ENCODE measurements at places on chromosomes 3 and 15.
A peak's percentile ranks its signal among the peaks of the same experiment; 100 is the strongest.

DNA sequence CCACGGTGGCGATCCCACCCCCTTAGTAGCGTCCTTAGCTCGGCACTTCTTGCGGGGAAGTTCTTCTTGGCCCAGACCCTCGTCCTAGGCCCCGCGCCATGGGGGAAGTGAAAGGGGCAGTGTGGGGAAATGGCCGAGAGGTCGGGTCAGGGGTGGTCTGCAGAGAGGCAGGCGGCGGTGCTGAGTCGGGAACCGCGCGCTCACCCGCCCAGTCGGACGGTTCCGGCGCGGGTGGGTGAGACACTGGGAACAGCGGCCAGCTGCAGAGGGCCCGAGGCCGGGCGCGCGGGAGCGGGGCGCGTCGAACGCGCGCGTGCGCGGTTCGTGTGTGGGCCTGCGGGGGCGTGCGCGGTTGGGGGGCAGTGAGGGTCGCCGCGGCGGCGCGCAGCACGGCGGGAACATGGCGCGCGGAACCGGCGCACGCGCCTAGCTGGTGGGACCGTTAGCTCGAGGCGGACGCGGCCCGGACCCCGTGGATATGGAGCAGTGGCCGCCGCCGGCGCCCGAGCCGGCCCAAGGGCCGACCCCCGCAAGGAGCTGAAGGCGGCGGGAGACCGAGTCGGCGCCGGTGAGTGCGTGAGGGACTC lies 246.9 kb downstream of the GOLGA6L6 start:
- no peak overlapping the region for H3K4me3 ChIP-seq
- DNase-seq = no peak
- no peaks in the 10 kb centered on the region for H3K4me1 ChIP-seq

- DNase-seq = no peak
- H3K4me1 ChIP-seq = no peaks in the 10 kb centered on the region
- no peak overlapping the region for H3K27ac ChIP-seq
- no peaks in the 10 kb centered on the region for H3K27me3 ChIP-seq
- H3K36me3 ChIP-seq = no peaks in the 10 kb centered on the region
- H3K4me3 ChIP-seq = no peak overlapping the region
Measured at GRCh38 chr3:135667061-135667460, 298.5 kb upstream of the PPP2R3A start.

DNA sequence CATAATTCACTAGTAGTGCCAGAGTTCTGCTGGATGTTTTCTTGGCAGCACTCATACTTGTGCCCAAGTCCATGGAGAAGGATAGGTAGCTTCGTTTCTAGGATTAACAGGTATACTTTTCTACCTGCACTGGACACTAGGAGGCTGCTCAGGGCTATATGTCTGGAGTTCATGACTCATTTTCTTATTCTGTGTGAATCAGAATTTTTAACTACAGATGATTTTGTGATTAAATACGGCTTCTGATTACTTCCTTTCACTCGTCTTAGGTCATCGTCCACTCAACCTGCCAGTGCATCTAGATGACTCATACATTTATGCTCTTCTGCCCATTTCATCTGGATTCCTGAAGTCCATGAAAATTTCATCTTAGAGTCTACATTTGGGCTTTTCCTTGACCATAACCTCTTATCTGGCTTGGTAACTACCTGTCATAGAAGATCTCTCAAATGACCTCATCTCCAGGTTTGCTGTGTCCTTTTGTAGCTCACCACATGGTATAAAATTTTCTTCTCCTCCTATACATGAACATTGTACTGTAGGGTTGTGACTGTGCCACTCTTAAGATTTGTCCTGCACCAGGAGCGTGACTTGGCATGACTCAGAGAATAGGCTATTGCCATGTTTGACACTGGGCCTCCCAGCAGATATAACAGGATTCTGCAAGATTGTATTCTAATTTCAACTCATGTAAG lies 66.7 kb upstream of the GCSAM start:
- no peak for DNase-seq
- H3K4me1 ChIP-seq = no peaks in the 10 kb centered on the region
- H3K27ac ChIP-seq = no peak overlapping the region
- H3K27me3 ChIP-seq = no peaks in the 10 kb centered on the region

GRCh38 chr3:74640211-74640610 lies 25.8 kb upstream of the CNTN3 start:
- no peaks in the 10 kb centered on the region for H3K36me3 ChIP-seq
- no peak overlapping the region for H3K27ac ChIP-seq
- H3K4me3 ChIP-seq = no peak overlapping the region
- no peaks in the 10 kb centered on the region for H3K4me1 ChIP-seq
- DNase-seq = no peak
- H3K27me3 ChIP-seq = no peaks in the 10 kb centered on the region

DNA sequence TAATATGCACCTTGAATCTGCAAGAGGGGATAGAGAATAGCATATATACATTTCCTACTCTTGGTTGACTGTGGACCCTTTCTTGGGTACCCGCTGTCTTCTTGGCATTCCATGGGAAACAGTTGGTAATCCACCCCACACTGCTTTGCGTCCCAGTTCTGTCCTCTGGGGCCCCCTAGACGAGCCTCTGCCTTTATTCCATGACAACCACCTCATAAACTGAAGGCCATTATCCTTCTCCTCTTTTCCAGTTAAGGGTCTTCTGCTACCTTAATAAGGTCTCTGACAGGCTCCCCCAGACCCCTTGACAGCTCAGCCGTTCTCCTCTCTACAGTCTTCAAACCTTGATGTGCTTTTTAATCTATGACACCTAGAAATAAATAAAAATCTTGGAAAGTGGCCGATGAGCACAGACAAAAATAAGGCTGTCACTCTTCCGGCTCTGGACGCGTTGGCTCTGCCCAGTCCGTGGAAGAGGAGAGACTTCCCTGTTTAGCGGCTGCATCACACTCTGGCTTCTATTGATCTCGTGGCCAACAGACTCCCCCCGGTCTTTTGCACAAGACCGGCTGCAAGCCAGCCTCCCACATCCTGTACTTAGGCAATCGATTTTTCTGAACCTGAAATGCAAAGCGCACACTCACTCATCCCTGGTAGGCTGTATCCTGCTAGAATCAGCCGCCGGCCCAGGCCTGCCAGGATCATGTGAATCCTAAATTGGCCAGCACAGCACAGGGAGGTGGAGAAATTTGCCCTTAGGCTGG lies 251.0 kb upstream of the TLE3 start:
- H3K4me3 ChIP-seq = no peak overlapping the region
- no peak overlapping the region for H3K27ac ChIP-seq
- no peaks in the 10 kb centered on the region for H3K36me3 ChIP-seq
- peaks cover 14% of the 10 kb centered on the region for H3K4me1 ChIP-seq
- peak; percentile 64 for DNase-seq

- no peak overlapping the region for H3K4me3 ChIP-seq
- H3K36me3 ChIP-seq = no peaks in the 10 kb centered on the region
- no peak for DNase-seq
- no peaks in the 10 kb centered on the region for H3K27me3 ChIP-seq
- H3K4me1 ChIP-seq = no peaks in the 10 kb centered on the region
Measured at GRCh38 chr3:70776081-70776480, 463.6 kb upstream of the MDFIC2 start.

DNA sequence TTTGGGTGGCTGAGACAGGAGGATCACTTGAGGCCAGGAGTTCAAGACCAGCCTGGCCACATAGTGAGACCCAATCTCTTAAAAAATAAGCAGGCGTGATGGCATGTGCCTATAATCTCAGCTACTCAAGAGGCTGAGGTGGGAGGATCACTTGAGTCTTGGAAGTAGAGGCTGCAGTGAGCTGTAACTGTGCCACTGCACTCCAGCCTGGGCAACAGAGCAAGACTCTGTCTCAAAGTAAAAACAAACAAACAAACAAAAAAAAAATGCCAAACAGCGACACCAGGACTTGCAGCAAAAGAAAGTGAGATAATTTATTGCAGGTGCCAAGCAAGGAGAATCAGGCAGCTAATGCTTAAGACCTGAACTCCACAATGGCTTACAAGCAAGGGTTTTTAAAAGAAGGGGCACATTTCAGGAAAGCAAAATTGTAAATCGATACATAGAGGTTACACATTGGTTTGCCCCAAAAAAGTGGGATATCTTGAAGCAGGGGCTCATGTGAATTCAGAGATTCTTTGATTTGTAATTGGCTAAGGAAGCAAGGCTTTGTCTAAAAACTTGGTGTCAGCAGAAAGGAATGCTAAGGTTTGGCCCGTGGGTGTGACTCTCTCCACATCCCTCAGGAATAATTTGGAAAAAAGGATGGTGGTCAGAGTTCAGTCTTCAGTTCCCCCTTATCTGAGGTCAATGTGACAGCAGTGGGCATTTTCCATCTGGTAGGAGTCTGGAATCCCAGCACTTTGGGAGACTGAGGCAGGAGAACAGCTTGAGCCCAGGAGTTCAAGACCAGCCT lies 5.2 kb upstream of the MPI start:
- no peak overlapping the region for H3K27ac ChIP-seq
- peak; percentile 16 for DNase-seq
- no peak overlapping the region for H3K4me3 ChIP-seq

DNA sequence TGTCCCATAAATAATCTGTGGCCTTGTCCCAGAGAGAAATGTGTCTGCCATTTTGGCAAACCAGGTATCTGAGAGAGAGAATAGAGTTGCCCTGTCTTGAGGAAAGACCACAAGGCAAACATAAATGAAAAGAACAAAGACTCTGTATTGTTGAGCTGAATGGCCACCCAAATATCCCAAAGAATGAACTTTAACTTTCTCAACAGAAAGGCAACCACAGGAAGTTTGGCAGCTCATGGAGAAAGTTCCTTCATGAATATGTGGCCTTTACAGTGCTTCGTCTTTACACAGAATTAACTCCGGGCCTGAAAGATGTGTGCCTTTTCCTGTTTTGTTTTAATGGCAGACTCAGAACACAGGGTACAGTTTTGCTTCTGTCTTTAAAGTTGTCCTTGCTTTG lies 41.4 kb upstream of the THBS1 start:
- no peak overlapping the region for H3K27ac ChIP-seq
- no peak for DNase-seq
- no peaks in the 10 kb centered on the region for H3K27me3 ChIP-seq
- no peaks in the 10 kb centered on the region for H3K36me3 ChIP-seq
- no peak overlapping the region for H3K4me3 ChIP-seq
- H3K4me1 ChIP-seq = no peaks in the 10 kb centered on the region

GRCh38 chr15:33145447-33145846 lies 49.1 kb downstream of the FMN1 start:
- no peaks in the 10 kb centered on the region for H3K36me3 ChIP-seq
- no peaks in the 10 kb centered on the region for H3K27me3 ChIP-seq
- no peak for DNase-seq

- H3K4me1 ChIP-seq = peaks cover 3% of the 10 kb centered on the region
- peaks cover 3% of the 10 kb centered on the region for H3K27me3 ChIP-seq
- H3K4me3 ChIP-seq = no peak overlapping the region
- no peak overlapping the region for H3K27ac ChIP-seq
- no peaks in the 10 kb centered on the region for H3K36me3 ChIP-seq
Measured at GRCh38 chr3:122989856-122990575, 37.5 kb downstream of the SEMA5B start.

DNA sequence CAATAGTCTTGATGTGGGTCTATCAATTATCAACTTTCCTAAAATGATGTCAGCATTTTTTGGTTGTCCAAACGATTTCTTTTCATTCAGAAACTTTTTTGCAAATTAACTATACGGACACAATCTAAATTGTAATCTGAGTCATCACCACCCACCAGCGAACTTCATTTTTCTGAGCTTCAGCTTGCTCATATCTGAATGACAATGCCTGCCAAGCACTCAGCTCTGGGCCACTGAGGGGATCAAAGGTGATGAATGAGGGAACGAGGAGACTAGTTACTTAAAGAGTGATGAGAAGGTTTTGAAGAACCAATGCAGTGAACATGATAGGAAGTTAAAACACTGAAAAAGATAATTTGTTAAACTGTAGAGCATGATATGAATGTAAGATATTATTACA lies 14.9 kb upstream of the TBC1D23 start:
- no peak for DNase-seq
- no peaks in the 10 kb centered on the region for H3K27me3 ChIP-seq
- H3K4me3 ChIP-seq = no peak overlapping the region
- H3K4me1 ChIP-seq = no peaks in the 10 kb centered on the region
- no peak overlapping the region for H3K27ac ChIP-seq
- no peaks in the 10 kb centered on the region for H3K36me3 ChIP-seq

- H3K27me3 ChIP-seq = no peaks in the 10 kb centered on the region
- no peaks in the 10 kb centered on the region for H3K36me3 ChIP-seq
- no peak overlapping the region for H3K27ac ChIP-seq
- H3K4me3 ChIP-seq = no peak overlapping the region
- DNase-seq = peak; percentile 63
- peaks cover 21% of the 10 kb centered on the region for H3K4me1 ChIP-seq
Measured at GRCh38 chr3:112793326-112794081, 53.2 kb downstream of the CD200R1L start.

- peaks cover 10% of the 10 kb centered on the region for H3K4me1 ChIP-seq
- no peak overlapping the region for H3K27ac ChIP-seq
- H3K4me3 ChIP-seq = no peak overlapping the region
- no peaks in the 10 kb centered on the region for H3K36me3 ChIP-seq
Measured at GRCh38 chr15:79007066-79007465, 62.2 kb upstream of the CTSH start.

DNA sequence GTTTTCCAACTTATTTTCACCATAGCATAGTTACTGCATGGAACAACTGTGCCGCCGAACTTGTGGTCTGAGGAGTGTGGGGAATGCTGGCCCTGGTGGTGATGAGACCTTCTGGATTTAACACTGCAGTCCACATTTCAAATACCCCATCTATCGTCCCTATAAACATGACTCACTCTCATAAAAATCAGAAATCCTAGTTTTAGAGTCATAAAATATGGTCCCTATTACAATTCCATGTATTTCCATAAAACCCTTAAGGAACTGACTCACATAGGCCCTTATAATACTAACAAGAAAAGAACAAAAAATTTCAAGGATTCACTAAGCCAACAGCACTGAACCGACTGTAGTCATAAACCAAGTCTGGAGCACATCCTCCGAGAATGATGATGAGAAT lies 147.2 kb downstream of the FOXP1 start:
- DNase-seq = no peak
- no peaks in the 10 kb centered on the region for H3K36me3 ChIP-seq
- no peak overlapping the region for H3K4me3 ChIP-seq
- no peaks in the 10 kb centered on the region for H3K27me3 ChIP-seq
- H3K4me1 ChIP-seq = peaks cover 19% of the 10 kb centered on the region

DNA sequence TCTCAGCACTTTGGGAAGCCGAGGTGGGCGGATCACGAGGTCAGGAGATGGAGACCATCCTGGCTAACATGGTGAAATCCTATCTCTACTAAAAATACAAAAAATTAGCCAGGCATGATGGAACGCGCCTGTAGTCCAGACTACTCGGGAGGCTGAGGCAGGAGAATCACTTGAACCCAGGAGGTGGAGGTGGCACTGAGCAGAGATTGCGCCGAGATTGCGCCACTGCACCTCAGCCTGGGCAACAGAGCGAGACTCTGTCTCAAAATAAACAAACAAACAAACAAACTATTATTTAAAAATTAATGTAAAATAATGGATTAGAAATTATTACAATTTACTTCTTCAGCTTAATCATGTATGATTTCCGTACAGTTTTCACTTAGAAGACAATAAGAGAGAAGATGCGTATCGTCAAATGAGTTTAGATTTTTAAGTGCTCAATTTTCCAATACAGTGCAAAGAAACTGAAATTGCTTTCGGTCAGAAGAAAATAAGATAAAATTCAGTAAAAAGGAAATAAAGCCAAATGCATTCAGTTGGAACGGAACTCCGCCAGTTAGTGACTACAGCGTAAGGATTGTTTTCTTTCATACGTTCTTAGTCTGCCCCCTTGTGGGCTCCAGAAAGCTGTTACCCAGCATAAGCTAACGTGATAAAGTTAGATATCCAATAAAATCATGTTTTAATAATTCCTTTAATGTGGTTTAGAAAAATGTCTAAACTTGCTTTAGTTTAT lies 24.8 kb downstream of the AADAC start:
- no peaks in the 10 kb centered on the region for H3K36me3 ChIP-seq
- peaks cover 18% of the 10 kb centered on the region for H3K4me1 ChIP-seq
- no peaks in the 10 kb centered on the region for H3K27me3 ChIP-seq
- no peak overlapping the region for H3K4me3 ChIP-seq
- H3K27ac ChIP-seq = no peak overlapping the region

All from cardiac muscle cell (in vitro differentiated cells and primary cell).